ENCODE measurements at places on chromosomes 6 and 20. TPM values are rescaled to one million over a fixed set of nuclear protein-coding genes. Genes with fewer than 3 reads are reported as not detected.

The RSPO4 gene
- 0.13 TPM for total RNA-seq

The SNPH gene
- total RNA-seq = 6.8 TPM

The VGLL2 gene
- 0.13 TPM for total RNA-seq

The DNAAF9 gene
- total RNA-seq = 13.1 TPM

The LAMA2 gene
- 6.3 TPM for total RNA-seq

The ADGRF5 gene
- under 0.01 TPM for total RNA-seq

The OR2B6 gene
- not detected for total RNA-seq

The IER3 gene
- 201 TPM for total RNA-seq

The HTR1B gene
- 1.4 TPM for total RNA-seq

The TFAP2B gene
- total RNA-seq = 0.16 TPM

The WFDC2 gene
- total RNA-seq = 9.8 TPM

The C6orf58 gene
- total RNA-seq = not detected

The MAS1 gene
- not detected for total RNA-seq

The ELOVL5 gene
- 70.7 TPM for total RNA-seq

The CCM2L gene
- not detected for total RNA-seq

The MEI4 gene
- total RNA-seq = not detected

Measured in mesangial cell (primary cell).